ENCODE measurements at places on chromosomes 2 and 18.

- DNase-seq, result no peak
These were observed 186.8 kb upstream of the FBXO11 start for GRCh38 chr2:48092846-48093803.

- no peak for DNase-seq
These were observed 611.7 kb upstream of the NETO1 start for GRCh38 chr18:73479477-73479876.

GRCh38 chr18:52334896-52335295 is 5.1 kb upstream of the DCC start:
- no peak for DNase-seq

DNA sequence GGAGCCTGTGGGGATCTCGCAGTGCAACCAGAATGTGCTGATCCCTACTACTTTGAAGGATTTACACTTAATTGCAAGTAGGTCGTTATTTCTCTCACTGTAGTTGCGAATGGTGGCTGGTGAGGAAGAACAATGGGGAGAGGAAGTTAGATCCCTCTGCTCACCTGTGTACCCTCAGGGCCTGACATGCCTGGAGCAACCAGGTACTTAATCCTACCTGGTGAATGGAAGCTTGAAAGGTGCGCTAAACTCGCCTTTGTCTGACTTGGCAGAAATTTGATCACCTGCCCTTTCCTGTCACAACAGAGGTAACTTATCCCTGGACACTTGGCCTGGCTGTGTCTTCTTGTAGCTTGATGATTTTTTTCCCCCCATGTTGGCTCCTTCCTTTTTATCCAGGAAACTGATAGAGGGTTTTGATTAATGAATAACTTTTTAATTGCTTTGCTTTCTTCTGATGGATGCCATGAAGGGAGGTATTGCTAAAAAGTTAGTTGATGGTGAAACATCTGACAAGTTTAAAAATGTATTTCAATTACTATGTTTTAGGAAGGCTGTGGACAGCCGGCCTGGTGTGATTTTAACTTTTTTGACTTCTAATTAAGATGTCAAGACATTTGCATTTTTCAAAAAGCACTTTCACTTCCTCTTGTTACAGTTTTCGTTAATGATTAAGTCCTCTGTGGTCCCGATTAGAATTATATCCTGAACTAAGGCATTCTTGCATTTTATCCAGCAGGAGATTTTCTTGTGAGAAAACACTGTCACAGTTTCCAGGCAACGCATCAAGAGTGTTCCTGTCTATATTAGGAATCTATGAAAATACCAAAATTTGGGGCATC is 9.2 kb downstream of the SGPP2 start:
- DNase-seq, result no peak

DNA sequence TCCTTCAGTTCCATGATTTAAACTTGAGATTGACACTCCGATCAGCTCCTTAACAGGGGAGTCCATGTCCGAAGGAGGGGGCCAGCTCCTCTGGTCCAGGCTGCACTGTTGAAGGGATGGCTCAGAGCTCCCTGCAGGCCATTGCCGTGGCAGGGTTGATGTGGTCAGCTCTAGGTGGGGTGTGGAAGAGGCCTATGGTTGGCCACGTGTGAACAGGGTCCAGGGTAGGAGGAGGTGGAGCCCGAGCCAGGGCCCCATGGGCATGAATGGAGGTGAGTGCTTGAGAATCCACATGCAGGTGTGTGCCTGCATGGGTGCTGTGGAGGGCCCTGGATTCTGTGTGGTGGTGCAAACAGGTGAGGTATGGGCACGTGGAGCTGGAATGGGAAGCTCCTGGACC is 1.1 kb downstream of the SPEG start:
- DNase-seq, result no peak

DNA sequence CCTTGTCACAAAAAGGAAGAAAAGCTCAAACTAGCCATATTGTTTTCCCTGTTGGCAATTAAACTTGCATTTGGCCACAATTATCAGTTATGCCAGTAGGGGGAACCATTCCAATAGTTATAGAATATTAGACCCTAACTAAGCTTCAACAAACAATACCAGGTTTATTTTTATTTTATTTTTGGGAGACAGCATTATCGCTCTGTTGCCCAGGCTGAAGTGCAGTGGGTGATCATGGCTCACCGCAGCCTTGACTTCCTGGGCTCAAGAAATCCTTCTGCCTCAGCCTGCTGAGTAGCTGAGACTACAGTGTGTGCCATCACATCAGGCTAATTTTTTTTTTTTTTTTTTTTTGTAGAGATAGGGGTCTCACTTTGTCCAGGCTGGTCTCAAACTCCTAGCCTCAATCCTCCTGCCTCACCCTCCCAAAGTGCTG is 102.1 kb downstream of the ATAD2B start:
- no peak for DNase-seq

GRCh38 chr2:134131681-134132489 is 122.0 kb upstream of the MGAT5 start:
- DNase-seq, result no peak

GRCh38 chr2:79750321-79750720 is 237.5 kb downstream of the CTNNA2 start:
- DNase-seq, result no peak

- DNase-seq, result no peak
These were observed 34.7 kb downstream of the SPOPL start for GRCh38 chr2:138536302-138536701.

DNA sequence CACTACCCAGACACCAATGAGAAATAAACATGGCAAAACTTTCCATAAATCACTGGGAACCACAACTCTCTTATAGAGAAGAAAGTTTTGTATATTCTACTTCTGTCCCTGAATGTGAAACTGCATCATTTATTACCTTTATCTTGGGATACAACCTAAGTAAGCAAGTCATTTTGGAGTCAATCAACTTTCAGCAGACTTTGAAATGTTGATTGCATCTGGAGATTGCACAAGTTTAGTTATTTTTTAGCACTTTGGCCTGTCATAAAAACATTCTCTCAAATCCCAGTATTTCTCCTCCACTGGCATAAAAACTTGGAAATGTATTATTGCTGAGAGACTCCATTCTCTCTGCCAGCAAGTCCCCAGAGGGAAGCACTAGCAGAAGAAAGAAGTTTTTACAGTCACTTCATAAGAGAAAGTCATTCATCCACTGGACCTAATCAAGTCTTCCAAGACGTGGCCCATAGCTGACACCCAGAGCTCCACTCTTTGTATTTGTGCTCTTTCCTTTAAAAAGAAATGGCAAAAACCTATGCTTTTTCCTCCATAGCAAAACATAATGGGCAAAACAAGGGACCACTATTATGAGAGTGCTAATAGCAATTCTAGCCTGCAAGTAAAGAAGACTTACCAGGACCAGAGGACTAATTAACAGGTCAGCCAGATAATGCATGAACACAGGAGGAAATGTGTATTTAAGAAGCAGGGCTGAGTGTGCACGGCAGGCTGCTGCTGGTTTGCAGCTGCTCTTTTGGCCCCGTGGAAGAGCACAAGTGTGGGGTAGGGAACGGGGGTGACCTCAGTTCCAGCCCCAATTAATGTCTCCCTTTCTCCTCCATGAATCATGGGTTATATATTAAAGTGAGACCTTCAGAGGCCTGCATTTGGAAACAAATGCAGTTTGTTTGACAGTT is 171.5 kb downstream of the INO80D start:
- DNase-seq, result no peak

DNA sequence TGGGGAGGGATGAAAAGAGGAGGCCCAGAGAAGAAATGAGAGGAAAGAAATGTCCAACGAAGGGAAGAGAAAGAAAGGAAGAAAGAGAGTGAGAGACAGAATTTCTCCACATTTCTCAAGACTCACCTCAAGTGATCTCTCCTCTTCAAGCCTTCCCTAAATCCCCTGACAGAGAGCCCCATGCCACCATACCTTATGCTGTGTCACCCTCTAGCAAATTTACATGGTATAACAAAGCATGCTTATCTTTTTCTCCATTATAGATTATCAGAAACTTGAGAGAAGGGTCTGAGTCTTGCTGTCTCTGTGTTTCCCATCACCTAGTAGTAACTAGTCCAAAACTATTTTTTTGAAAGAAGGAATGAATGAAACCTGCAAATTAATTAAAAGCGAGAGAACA is 1208.4 kb downstream of the DPP10 start:
- DNase-seq, result no peak

- DNase-seq, result no peak
These were observed 119.6 kb downstream of the SLC8A1 start for GRCh38 chr2:40332191-40332826.

DNA sequence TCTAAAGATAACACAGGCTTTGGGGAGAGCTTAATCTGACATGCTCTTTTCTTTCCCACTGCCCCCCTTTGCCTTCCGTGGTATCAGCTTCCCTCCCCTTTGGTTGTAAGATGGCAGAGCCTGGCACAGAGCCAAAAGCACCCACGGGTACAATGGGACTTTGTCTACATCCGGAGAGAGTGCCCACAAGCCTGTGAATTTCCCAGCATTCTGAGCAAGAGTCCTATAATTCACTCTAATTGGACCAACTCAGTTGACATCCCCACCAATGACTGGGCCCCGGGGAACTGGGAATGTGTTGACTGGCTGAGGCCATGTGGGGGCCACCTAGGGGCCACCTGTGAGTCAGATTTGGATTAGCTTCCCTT is 20.1 kb upstream of the C2orf72 start:
- no peak for DNase-seq

DNA sequence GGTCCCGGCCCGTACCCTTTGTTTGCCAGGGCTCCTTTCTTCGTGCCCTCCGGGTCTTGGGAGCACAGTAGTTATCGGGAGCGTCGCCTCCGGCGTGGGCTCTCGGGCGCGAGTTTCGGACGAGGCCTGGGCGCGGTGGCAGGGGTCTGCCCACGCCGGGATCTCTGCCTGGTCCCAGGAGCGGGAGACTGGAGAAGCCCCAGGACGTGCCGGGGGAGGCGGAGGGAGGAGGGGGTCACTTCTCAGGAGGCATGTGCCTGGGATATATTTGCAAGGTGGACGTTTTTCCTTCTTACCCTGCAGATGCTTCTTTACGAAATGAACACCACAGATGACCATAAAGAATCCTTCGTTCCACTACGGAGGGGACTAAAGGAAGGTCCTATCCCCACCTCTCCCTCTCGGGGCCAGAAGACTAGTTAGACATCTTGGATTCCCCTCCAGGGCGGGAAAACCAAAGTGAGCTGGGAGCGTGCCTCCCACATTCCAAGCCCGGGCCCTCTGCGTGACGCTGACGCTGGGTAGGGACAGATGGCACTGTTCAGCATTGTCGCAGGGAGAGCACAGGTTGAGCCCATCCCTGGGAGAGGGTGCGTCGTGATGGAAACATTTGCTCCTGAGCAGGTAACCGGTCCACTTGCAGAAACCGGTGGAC is 483 bp upstream of the FHL2 start:
- no peak for DNase-seq

- DNase-seq, result no peak
These were observed 17.3 kb downstream of the PDCD1 start for GRCh38 chr2:241841181-241842066.

- DNase-seq, result no peak
These were observed 77.5 kb upstream of the HK2 start for GRCh38 chr2:74756356-74756890.

DNA sequence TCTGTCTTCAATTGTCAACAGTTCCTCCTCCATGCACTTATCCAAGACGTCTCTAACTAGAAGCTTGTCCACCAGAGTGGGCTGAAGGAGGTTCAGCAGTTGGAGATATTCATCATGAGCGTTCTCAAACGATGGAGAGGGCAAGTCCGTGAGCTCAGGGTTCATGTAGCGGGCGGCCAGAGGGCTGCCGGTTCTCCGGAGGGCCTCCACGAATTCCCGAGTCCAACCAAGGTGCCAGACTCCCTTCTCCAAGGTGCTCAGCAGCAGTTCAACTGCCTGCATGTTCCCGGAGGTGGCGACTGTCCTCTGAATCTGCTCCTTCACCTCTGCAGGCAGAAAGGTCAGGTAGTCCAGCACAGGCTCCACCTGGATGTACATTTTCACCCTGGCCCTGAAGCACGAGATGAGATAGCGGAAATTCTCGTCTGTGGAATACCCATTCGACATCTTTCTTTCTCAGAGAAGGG is 590 bp downstream of the IFIH1 start:
- no peak for DNase-seq

GRCh38 chr18:42233908-42234307 is 278.9 kb downstream of the PIK3C3 start:
- DNase-seq, result no peak

GRCh38 chr2:191500884-191501560 is 176.9 kb upstream of the NABP1 start:
- DNase-seq, result no peak

DNA sequence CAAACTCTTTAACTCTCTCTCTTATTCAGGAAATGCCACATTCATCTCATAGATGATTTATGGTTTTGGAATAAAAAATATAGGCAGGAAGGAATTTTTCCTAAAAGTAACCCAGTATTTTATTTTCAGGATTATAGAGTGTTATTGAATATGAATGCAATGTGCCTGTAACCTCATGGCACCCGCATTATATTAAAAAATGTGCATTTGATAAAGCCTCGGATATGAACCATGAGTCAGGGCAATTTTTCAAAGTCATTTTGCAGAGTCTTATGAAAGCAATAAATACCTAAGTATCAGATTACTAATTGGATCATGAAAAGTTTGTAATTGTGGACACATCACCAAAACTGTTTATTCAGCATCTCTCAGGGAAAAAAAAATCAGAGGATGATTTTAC is 573.8 kb downstream of the TSN start:
- no peak for DNase-seq

GRCh38 chr2:204021290-204022081 is 84.9 kb downstream of the ICOS start:
- DNase-seq, result no peak

GRCh38 chr2:186459009-186459408 is 27.1 kb upstream of the ZC3H15 start:
- no peak for DNase-seq

DNA sequence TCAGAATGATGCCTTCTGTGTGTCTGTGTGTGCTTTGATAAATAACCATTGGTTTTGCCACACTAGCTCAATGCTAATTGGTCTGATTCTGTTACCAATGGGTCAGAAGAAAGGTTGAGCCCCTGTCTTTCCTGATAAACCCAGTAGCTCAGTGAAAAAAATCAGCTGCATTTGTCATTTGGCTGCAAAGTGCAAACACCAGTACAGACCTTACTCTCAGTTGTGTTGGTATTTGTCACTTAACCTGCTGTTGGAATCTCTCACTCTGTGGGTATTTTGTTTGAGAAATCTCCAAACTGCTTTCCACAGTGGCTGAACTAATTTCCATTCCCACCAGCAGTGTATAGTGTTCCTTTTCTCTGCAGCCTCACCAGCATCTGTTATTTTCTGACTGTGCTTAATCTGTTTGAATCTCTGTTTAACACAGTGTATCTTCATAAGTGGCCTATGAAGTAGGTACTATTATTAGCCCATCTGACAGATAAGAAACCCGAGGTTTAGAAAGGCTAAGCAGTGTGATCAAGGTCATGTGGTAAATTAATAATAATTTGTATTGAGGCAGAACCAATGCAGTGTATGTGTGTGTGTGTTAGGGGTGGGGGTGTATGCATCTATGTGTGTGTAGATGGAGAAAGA is 26.7 kb downstream of the LIMS1 start:
- DNase-seq, result no peak

Data from stimulated activated CD8-positive, alpha-beta memory T cell treated with anti-CD3 and anti-CD28 coated beads, Interleukin-2, amount 100 ng/mL, for 1 hour (primary cell).